ENCODE measurements at places on chromosomes 4 and X.

DNA sequence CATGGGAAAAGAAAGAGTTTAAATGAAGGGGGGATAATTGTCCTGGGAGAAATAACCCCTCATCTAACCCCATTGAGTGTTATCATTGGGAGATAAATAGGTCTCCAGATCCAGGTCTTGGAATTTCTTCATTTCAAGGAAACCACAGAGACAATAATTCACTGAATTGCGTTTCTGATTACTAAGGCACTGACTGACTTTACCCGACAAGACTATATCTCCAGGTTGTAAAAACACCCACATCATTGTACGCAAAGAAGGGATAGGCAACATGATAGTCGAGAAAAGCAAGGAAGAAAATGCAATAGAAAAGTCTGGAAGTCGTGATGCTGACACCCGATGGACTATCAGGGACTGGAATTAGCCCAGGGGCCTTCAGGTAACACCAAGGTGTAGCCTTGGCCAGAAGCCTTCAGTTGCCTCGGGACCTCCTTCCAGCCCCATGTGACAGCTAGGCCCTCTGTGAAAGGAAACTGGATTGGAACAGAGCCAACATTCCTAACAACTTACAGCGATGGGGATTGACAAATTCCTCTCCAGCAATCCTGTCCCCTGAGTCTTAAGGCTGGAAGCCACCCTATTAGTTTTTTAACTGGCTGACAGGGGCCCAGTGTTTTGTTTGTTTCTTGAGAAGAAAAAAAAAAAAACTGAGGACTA is 46.5 kb upstream of the RAB9B start:
- no peak for DNase-seq

DNA sequence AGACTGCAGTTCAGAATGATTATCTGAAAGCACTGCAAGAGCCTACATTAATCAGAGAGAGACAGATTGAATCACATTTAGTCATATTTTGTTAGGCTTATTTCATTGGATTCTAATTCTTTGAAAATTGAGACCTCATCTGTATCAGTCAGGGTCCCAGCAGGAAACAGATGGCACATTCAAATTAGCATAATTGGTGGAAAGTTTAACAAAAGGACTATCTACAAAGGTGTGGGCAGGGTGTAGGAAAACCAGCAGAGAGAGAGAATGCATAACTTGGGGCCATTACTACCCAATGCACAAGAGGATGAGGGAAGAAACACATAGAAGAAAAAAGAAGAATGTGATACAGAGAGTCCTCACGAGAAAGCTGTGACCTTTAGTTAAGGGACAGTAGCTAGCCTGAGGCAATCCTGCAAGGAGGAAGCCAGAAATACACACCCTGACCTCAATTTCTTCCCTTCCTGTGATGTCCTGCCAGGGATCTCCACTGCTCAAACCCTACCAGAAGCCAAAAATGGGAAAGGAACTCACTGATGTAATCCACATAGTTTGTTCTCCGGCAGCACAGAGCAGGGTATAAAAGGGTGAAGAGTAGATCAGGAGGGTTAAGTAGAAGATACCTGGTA is 17.7 kb upstream of the XKRX start:
- no peak for DNase-seq

GRCh38 chrX:13374364-13374763 is 54.5 kb upstream of the ATXN3L start:
- no peak for DNase-seq

GRCh38 chr4:159538556-159538955 is 435.7 kb downstream of the RAPGEF2 start:
- DNase-seq: no peak

GRCh38 chrX:41148553-41148952 is 63.3 kb downstream of the USP9X start:
- DNase-seq: no peak

DNA sequence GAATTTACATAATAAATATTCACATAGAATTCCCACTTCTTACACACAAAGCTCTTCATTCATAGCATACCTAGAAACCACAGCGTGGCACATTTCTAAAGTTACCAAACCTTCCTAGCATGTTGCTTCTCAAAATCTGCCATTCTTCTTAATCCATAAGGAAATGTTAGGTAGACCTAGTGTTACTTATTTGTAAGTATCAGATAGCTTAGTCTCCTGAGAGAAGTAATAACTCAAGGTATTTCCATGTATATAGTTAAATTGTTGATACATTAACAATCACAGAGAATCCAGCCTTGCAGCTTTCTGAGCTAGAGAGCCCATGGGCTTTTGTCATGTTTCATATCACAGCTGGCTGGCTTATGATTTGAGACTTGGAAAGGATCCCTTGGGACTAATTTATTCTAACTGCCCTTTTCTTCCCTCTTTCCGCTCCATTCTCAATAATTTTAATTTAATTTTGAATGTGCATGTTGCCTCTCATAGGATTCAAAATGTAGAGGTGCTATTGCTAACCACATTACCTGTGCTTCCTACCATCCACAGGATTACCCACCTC is 17.6 kb downstream of the SH3RF1 start:
- DNase-seq: no peak

Data from H1 (cell line).